Mucosa of descending colon (tissue), 3 donors: ENCODE measurements at places on chromosomes 5 and 9. TPM values are rescaled to one million over a fixed set of nuclear protein-coding genes. Genes with fewer than 3 reads are reported as not detected.
A peak's percentile ranks its signal among the peaks of the same experiment; 100 is the strongest.

- DNase-seq = peak; percentile 11
Observed at GRCh38 chr5:33049298-33049697, 338.2 kb downstream of the NPR3 start.

- DNase-seq = peak; percentile 51
Observed at GRCh38 chr5:170603578-170604565, 100.1 kb downstream of the KCNIP1 start.

DNA sequence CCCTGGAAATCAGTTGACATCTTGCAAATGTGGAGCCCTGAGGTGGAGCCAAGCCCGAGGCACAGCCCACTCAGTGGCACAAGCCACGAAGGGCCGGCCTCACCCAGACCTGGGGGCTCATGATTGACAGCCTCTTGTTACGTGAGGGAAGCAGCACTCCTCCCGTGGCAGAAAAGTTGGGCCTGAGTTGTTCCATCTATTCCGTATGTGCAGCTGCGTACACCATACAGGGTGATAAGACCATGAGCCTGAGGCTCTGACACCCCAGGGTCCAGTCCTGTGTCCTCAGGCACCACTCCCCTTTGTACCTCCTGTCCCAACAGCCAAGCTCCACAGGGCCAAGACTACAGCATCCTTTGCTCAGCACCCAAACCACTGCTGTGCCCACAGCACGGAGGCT is 1.9 kb upstream of the ORM2 start:
- DNase-seq = peak; percentile 5

- peak; percentile 9 for DNase-seq
Observed at GRCh38 chr5:38208782-38209378, 49.5 kb upstream of the EGFLAM start.

DNA sequence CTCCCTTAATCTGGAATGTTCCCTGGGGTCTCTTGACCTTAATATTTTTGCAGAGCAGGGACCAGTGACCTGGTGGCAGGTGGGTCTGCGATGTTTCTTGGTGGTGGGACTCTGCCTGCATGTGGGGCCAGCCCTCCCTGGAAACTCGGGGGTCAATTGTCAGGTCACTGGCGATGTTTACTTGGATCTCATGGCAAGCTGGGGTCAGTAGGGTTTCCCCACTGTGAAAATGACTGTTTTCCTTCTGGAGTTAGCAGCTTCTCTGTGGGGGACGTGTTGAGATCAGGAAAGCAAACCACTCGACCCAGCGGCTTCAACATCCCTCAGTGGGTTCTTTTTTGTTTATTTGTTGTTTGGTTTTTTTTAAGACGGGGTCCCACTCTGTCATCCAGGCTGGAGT is 73.9 kb downstream of the KCNT1 start:
- no peak for DNase-seq

GRCh38 chr5:44278469-44278868 is 110.8 kb downstream of the FGF10 start:
- DNase-seq = no peak

- DNase-seq = no peak
Observed at GRCh38 chr9:14530366-14530765, 162.9 kb downstream of the ZDHHC21 start.

GRCh38 chr5:66882606-66883227 is 286.5 kb downstream of the MAST4 start:
- no peak for DNase-seq

The TNFSF8 gene
- total RNA-seq = 1.0 TPM

The NR4A3 gene
- total RNA-seq = 0.69 TPM

The ANGPTL2 gene
- 50.9 TPM for total RNA-seq

The CDC20B gene
- not detected for total RNA-seq
